ENCODE measurements at places on chromosomes 5 and 9.

DNA sequence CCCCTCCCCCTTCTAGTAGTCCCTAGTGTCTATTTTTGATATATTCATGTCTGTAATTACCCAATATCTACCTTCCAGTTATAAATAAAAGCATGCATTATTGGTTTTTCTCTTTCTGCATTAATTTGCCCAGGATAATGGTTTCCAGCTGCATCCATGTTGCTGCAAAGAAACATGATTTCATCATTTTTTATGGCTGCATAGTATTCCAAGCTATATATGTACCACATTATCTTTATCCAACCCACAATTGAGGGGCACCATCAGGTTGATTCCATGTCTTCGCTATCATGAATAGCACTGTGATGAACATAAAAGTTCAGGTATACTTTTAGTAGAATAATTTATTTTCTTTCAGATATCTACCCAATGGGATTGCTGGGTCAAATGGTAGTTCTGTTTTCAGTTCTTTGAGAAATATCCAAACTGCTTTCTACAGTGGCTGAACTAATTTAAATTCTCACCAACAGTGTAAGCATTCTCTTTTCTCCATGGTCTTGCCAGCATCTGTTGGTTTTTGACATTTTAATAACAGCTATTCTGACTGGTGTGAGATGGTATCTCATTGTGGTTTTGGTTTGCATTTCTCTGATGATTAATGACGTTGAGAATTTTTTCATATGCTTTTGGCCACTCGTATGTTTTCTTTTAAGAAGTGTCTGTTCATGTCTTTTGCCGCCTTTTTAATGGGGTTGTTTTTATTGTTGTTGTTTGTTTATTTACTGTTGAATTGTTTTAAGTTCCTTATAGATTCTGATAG is 746.1 kb upstream of the MEF2C start:
- no peak for DNase-seq

GRCh38 chr5:97078958-97079743 is 63.3 kb downstream of the LIX1 start:
- no peak for DNase-seq

DNA sequence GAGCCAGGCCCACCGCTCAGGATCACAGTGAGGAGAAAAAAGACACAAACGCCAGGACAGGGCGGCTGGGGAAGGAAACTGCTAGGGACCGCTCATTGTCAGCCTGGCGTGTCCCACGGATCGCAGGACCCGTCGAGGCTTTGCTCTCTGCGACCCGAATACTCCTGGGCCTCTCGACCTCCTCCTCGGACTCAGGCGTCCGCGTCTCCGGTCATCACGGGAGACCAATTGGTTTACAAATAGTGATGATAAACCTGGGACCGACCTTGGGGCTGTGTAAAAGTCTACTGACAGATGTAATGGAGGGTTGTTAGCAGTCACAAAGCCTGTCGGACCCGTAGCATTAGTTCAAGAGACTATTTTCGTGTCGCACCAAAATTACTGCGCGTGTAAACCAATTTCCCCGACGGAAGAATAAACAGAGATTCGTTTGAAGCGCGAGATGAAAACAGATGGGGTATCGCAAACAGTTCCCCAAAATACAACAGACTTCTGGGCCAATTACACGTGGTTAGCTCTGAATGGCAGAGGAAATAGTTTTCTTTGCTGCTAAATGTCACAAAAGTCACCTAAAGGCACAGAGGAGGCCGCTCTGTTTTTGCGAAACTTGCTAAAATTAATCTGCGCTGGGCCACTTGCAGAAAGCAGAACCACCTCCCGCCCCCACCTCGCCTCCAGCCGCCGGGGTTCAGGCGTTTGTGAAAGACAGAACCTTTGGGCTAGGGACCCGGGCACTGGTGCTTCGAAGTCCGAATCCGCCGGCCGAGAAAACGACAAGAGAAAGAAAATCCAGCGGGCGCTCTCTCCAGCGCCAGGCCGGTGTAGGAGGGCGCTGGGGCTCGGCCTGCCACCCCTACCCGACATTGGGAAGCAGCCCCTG is 67.6 kb downstream of the FOXD1 start:
- no peak for DNase-seq

DNA sequence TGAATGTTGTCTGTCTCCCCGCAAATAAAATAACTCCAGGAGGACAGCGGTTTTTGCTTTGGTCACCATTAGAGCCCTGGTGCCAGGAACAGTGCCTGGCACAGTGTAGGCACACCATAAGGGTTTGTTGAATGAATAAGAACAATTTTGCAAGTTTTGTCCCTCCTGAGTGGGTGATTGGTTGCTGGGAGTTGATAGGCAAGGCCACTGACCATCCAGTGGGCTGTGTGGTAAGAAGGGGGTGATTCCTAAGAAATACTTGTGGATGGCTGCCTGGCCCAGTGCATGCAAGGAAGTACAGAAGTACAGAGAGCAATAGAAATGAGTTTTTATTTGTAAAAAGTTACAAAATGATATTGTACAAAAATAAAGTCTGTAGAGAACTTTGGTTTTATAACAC is 27.5 kb downstream of the GDNF start:
- DNase-seq: no peak

DNA sequence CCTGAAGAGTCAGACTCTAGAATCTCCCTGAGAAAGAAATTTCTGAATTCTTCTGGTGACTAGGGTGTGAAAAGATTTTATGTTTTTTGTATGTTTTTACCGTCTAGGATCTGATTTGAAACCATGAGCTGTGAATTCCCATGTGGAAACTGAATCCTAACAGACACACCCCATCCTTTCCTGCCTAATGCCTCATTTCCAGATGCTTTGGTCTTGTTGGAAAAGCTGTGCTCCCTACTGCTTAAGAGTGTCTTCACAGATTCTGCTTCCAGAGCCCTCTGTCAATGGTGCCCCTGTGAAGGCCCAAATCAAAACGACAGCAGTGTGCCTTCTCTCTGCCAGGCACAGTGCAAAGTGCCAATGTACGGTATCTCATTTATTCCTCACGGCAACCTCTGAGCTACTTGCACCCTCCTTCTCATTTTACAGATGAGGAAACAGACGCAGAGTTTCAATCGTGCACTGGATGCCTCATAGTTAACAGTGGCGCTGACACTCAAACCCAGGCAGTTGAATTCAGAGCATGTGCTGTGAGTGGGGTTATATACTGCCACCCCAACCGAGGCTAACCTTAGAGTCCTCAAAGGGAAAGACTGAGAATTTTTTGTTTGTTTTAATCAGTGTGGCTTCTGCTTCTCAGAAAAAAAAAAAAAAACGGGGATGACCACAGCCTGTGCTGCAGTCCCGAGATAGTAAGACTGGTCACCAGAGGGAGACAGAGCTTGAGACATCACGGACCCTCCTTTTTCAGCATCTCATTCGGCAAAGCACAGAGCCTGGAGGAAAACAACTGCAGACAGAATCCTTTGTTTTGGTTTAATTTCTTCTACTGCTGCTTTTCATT is 188.4 kb downstream of the SNCAIP start:
- no peak for DNase-seq

DNA sequence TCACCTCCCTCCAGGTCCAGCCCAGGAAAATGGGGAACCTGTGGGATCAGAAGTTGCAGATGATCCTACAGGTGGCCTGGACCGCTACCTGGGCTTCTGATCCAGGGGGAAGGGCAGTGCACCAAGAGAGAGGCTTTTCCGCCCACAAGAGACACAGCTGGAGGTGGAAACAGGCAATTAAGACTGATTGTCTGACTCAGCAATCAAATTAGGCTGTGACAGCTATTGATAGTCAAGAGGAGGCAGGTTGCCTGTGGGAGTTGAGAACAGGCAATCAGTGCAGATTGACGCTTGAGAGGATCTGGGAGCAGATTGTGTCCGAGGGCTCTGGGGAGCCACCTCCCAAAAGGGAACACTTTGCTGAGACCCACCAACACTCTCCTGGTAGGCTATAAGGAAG is 71.1 kb upstream of the SLC44A1 start:
- DNase-seq: no peak

GRCh38 chr5:97906135-97906534 is 723.1 kb upstream of the RIOK2 start:
- no peak for DNase-seq

DNA sequence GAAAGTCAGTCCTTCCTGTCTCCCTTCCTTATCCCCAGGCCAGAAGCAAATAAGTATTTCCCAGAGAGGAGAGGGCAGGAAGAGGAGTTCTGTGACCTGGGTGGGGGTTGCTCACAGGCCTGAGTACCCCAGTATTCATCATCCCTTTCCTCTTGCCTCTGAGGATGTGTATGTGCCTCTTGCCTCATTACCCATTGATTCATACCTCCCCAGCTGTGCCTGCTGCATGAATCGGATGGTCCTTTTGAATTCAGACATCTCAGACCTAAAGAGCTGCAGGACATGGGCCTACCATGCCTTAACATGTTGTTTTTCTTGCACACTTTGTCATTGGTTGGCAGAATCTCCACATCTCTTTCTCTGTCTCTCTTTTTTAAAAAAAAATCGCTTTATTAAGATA is 112.8 kb upstream of the SHB start:
- DNase-seq: no peak

- no peak for DNase-seq
Measured at GRCh38 chr9:96122282-96122681, 179.7 kb downstream of the HSD17B3 start.

- DNase-seq: no peak
Measured at GRCh38 chr5:143886651-143887638, 75.0 kb downstream of the HMHB1 start.

DNA sequence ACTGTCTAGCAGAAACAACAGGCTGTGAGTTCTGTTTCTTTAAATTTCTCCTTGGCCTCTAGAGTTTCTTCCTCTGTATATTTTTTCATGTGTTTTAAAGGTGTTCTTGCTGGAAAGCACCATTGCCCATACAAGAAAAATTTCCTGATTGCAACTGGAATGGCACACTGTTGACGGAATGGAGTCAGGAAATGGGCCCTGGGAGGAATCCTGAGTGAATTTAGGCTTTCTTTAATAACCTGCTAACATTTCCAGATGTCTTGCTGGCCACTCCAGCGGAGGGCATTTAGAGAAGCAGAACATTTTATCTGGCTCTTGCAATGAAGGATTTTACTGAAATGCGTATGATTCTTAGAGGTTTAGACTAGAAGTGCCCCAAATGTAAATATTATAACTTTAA is 736.3 kb downstream of the TAF11L14 start:
- no peak for DNase-seq
